ENCODE measurements at places on chromosomes 1 and 21.

- DNase-seq: no peak
Measured at GRCh38 chr1:90359994-90360393, 357.1 kb downstream of the BARHL2 start.

DNA sequence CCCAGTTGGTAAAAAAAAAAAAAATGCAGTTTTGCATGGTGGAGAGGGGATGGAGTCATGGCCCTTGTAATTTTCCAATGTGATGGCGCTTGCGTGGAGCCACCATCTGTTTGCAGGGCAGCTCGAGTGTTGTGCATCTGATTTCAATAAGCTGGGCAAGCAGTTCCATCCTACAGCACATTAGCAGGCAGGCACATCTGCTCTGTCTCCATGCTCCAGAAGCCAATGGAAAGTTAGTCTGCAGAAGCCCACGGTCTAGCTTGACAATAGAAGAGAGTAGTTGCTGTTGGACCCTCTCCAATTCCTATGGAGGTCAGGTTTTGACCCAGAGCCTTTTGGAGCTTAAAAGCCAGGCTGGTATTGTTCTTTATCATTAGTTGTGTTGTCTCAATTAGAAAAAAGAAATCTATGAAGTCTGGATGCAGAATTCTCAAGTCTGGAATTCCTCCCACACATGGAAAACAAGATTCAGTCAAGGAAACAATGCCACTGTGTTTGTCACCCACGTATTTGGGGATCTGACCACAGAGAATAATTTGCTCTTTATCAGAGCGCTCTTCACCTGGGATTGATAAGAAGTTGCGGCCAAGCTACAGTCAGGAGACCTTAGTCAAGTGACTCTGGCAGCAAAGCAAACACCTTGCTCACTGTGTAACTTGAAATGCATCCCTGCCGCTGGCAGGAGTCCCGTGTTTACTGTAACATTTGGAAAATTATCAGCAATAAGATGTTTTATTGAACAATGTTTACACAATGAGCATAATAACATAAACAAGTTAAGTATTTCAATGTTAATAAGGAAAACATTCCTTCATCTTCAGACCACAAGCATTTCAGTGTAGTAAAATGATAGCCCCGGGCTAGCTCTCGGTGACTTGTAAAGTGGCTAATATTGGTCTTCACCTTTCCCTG, 20.7 kb downstream of the NGF start:
- no peak for DNase-seq

GRCh38 chr21:34534522-34534921, 22.5 kb upstream of the KCNE1 start:
- no peak for DNase-seq

- DNase-seq: no peak
Measured at GRCh38 chr1:44333376-44333775, 21.7 kb downstream of the ERI3 start.

- no peak for DNase-seq
Measured at GRCh38 chr1:72892461-72892860, 610.1 kb upstream of the NEGR1 start.

- DNase-seq: no peak
Measured at GRCh38 chr1:205001162-205001561, 41.9 kb upstream of the CNTN2 start.

DNA sequence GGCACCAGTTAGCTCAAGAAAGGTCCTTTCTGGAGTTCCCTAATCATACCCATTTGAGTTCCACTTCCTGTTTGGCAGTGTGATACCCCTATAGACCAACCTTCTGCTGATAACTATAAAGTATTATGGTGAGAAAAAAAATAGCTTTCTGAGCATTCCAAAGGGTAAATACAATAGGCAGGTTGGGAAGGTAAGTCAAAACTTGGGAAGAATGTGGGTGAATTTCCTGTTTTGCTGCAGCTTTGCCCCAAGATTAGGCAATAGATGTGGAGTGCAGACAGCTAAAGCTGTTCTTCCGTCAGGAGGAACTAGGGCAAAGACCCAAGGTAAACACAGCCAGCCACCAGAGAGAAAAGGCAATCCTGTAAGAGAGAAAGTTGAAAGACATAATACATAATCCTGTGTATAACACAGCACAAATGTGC, 49.9 kb upstream of the GUCA2A start:
- DNase-seq: no peak
